Activated CD4-positive, alpha-beta T cell treated with anti-CD3 and anti-CD28 coated beads, Interleukin-2, amount 50 U/mL, for 16 hours (primary cell): ENCODE measurements at places on chromosomes 13 and 19.
A peak's percentile ranks its signal among the peaks of the same experiment; 100 is the strongest.

- DNase-seq = no peak
Observed at GRCh38 chr19:28847468-28847867, 365.5 kb downstream of the UQCRFS1 start.

- no peak for DNase-seq
Observed at GRCh38 chr13:61052175-61052574, 363.5 kb downstream of the PCDH20 start.

GRCh38 chr19:11798391-11799330 is at the start of gene ZNF491:
TSS of gene ZNF491 (plus strand) at chr19:11798523. CDS start at chr19:11805954, 7,431 bp downstream.
- peak; percentile 67 for DNase-seq

- DNase-seq = no peak
Observed at GRCh38 chr13:48251611-48252081, 18.6 kb downstream of the ITM2B start.

DNA sequence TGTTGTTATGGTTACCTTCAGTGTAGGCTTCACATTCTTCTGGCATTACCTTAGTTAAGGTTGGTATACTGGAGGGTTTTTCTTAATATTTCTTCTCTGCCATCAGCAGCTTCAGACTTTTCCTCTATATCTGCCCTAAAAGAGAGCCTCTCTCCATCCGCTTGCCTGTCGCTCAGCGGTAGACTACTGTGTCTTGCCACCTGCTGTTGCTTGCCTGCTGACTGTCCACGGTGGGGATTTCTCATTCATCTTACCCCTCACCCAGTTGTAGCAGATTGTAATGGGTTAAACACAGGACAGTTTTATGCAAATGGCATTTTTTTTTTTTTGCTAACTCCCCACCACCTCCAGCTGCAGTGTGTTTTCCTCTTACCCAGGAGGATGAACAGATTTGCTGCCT is 577.2 kb downstream of the SLITRK5 start:
- DNase-seq = no peak
